Ovary (tissue), 10 donors: ENCODE measurements at places on chromosomes 2 and 18. TPM values are rescaled to one million over a fixed set of nuclear protein-coding genes. Genes with fewer than 3 reads are reported as not detected.

- no peak for DNase-seq
Observed at GRCh38 chr2:108215794-108216211, 24.0 kb upstream of the SULT1C3 start.

DNA sequence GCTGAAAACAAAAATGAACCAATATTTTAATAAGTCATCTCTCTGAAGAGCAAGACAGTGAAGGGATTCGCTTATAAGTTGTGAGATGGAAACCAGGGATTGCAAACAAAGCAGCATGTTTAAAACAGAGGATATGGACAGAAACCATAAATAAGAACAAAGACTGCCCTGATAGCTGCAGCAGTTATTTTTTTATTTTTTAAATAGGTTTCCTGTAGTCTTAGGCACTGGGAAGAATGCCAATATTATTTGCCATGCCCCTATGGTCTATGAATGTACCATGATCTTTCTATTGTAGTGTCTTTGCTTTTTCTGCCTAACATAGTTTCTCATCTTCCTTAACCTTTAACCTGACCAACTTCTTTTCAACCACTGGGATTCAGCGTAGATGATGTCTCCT lies 1334.0 kb upstream of the NRXN1 start:
- no peak for DNase-seq

DNA sequence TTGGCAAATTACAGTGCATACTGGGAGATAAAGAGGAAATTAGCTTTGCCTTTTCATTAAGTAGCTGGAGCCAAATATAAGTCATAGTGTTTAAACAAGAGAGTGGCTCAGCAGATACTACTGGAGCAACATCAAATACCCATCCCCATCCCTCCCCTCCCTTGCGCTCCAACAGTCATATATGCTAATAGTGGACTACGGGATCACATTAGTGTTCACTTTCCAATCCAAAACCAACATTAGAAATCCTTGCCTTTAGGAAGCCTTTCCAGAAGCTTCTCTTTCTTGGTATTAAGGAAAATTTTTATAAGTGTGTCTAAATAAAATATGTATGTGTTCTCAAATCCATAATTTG lies 1669.3 kb downstream of the SUCLG1 start:
- no peak for DNase-seq

DNA sequence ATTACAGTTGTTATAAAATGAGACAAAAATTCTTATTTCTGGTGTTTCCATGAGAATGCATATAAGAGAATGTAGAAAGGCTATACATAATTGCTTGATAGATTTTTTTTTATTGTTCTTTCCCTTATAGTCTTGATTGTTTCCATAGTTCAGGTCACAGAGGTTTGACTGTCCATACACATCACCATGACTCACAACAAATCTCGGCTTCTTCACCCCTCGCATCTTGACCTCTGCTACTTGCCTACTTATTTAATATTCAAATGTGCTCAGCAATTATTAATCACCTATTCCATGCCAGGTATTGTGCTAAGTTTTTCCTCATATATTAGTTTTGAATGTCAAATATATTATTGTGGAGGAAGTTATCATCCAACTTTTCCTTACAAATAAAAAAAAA lies 789.6 kb downstream of the RNF144A start:
- no peak for DNase-seq

DNA sequence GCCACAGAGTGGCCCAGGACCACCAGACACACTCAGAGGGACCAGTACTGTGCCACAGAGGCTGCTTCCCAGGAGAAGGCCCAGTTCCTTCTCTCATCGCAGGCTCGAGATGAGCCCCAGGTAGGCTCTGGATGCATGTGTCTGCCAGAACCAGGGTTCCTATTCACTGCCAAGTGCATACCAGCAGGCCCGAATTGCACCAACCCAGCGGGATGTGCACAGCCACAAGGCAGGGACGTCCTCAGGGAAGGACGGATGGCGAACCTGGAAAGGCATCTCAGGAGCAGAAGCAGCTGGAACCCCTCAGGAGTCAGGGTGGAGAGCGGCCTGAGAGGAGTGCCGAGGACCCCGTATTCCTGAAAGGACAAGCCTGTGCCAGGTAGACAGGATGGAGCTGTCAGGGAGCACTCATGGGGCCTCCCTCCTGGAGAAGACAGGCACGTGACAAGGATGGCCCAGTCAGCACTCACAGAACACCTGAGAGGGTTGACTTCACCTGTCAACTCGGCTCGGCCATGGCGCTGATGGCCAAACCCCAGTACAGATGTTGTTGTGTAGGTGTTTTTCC lies 73.7 kb downstream of the PTGR3 start:
- DNase-seq: no peak

- DNase-seq: no peak
Observed at GRCh38 chr2:63057249-63058143, 6.9 kb downstream of the OTX1 start.

DNA sequence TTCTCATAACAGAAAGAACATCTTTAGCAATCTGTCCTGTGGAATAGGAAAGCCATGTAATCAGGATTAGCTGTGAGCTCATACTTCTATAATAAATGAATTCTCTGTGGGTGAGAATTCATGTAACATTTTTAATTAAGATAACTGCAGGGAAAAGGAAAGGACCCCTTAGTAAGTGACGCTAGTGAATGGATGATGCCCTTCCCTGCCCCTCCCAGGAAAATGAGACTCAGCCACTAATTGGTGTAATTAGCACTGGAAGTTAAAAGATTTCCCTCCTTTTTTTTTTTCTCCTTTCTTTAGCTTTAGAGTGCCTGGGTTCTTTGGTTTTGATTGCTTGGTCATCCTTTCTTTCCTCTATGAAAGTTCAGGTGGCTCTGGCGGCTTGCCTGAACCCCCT lies 90.3 kb downstream of the VWA3B start:
- DNase-seq: no peak

GRCh38 chr2:73007991-73008765 lies 63.3 kb downstream of the SFXN5 start:
- DNase-seq: no peak

DNA sequence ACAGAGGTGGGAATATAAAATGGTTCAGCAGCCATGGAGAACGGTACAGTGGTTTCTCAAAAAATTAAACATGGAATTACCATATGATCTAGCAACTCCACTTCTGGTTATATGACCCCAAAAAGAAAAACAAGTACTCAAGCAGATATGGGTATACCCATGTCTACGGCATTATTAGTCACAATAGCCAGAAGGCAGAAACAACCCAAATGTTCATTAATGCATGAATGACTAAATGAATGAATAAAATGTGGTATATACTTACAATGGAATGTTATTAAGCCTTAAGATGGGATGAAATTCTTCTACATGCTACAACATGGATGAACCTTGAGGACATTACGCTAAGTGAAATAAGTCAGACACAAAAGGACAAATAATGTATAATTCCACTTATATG lies 266.8 kb upstream of the FBXO11 start:
- DNase-seq: no peak

DNA sequence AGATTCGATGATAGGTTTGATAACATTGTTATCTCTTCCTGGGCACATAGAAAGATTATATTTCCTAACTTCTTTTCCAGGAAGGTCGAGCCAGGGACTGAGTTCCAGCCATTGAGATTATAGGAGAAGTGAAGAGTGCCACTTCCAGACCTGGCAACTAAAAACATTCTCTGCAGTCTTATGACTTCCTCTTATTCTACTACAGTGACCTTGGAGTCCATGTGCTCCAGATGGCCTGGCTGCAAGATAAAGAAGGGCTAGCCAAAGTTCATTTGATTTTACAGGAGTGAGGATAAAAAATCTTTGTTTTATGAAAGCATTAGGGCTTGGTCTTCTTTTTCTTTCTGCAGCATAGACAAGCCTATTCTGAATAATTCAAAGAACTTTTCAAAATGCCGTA lies 363.0 kb downstream of the FSIP2 start:
- no peak for DNase-seq

DNA sequence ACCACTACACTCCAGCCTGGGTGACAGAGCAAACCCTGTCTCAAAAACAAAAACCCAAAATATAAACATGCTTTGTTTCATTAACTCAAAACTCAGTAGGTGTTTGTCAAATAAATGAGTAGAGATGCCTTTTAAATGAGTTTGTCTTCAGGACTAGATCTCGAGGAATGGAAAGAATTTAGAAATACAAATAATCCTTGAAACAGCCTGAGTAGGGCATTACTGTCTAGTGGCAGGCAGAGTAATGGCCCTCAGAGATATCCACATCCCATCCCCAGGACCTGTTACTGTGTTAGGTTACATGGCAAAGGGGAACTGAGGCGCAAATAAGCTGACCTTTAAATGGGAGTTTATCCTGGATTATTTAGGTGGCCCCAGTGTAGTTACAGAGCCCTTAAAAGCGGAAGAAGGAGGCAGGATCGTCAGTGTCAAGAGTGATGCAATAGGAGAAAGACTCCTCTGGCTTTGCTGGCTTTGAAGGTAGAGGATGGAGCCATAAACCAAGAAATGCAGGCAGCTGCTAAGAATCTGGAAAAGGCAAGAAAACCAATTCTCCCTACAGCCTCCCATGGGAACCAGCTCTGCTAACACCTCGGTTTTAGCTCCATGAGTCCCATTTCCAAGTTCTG lies 63.0 kb downstream of the CABLES1 start:
- DNase-seq: no peak

GRCh38 chr2:88095022-88095421 lies 27.4 kb downstream of the SMYD1 start:
- DNase-seq: no peak

DNA sequence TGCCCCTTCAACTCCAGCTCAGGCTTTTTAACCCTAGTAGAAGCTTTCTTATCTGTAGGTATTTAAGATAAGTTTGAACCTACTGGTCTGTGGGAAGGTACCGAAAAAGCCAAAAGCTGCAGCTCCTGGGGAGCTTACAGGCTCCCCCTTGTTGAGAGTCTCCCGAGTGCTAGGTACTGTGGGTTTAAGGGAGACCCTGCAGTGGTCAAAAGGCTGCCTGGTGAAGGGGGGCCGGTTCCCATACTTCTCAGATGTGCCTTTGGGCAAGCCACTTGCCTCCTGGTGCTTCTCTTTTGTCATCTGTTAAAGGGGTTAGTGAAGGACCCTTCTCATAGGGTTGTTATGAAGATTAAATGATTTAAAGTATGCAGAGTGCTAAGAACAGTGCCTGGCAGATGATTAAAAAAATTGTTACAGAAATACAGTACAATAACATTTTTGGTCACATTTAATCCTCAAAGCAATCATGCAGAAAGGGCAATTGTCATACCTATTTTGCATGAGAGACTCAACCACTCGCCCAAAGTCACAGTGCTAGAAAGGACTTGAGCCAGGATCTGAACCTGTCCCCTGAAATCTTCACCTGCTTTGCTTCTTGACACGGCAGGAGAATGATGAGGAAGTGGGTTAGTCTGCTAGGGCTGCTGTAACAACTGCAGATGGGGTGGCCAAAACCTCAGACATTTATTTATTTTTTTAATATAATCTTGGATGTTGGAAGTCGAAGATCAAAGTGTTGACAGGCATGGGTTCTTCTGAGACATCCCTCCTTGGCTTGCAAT lies 62.5 kb downstream of the NEDD4L start:
- DNase-seq: no peak

GRCh38 chr2:96261328-96262003 lies 4.3 kb downstream of the TMEM127 start:
- DNase-seq: no peak

DNA sequence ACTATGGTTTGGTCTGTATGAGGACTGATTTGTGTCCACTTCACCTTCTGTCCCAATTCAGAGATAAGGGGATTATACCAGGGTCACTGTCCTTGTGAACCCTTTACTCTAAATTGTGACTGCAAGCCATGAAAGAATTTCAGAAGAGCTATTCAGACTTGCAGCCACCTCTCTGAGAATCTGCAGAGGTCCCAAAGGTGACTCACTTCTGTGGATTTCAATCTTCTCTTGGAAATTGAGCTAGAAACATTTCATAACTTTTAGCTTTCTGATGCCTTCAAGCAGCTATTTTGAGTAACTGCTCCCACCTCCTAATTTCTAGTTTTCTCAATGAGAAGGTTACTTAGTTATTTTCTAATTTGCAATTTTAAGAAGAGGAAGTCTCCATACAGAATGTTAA lies 1242.4 kb upstream of the ACVR2A start:
- no peak for DNase-seq

- no peak for DNase-seq
Observed at GRCh38 chr2:105114551-105114950, 76.7 kb downstream of the MRPS9 start.

DNA sequence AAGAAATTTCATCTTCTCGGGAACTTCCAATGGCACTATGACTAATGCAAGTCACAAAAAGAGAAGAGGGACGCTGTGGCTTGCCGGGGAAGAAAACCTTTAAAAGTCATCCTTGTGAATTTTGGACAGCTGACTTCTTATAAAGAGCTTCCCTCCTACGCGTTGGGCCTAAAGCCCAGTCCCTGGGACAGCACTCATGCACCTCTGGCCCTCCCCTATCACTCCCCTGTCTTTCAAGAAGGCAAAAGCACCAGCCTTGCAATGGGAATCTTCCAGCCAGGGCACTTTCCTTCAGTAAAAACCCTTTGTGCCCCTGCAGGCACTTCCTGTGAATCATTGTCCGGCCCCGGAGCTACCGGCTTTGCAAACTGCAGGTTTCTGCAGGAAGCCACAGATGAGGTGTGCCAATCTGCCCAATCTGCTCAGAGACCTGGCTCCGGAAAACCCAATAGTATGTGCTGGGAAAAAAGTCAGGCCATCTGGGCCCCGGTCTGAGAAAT lies 7.1 kb downstream of the MREG start:
- no peak for DNase-seq

DNA sequence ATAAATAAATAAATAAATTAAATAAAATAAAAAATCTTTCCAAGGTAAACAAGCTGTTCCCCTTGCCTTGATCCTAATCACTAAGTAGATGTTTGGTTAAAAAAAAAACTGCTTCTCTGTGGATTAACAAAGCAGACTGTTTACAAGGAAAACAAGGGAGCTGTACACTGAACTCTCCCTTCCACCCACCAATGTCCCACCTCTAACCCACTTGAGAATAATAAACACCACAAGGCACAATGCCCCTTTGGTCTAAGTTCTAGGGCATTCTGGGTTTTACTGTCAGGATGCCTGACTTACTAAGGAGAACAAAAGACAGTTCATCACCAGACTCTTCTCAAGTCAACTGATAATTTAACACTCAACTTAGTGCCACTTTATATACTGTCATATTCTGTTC lies 83.5 kb downstream of the NCKAP1 start:
- no peak for DNase-seq

Gene G6PC2
- not detected for polyA plus RNA-seq

Gene GPR35
- 2.2 TPM for polyA plus RNA-seq

Gene MAIP1
- 12.2 TPM for polyA plus RNA-seq

Gene CD8B2
- polyA plus RNA-seq: not detected

Gene CDKL4
- 0.12 TPM for polyA plus RNA-seq

Gene SLC9A2
- polyA plus RNA-seq: not detected

Gene HTR2B
- 0.64 TPM for polyA plus RNA-seq

Gene GPC1
- 63.3 TPM for polyA plus RNA-seq

Gene CELF4
- 0.15 TPM for polyA plus RNA-seq

Gene CHST9
- polyA plus RNA-seq: 0.27 TPM

Gene ABCB11
- polyA plus RNA-seq: 0.02 TPM

Gene FOXI3
- polyA plus RNA-seq: not detected

Gene CYS1
- 9.0 TPM for polyA plus RNA-seq
